ENCODE measurements at places on chromosomes 3 and 15.

- no peak for DNase-seq
These were observed 23.5 kb upstream of the CLN6 start for GRCh38 chr15:68252925-68253534.

DNA sequence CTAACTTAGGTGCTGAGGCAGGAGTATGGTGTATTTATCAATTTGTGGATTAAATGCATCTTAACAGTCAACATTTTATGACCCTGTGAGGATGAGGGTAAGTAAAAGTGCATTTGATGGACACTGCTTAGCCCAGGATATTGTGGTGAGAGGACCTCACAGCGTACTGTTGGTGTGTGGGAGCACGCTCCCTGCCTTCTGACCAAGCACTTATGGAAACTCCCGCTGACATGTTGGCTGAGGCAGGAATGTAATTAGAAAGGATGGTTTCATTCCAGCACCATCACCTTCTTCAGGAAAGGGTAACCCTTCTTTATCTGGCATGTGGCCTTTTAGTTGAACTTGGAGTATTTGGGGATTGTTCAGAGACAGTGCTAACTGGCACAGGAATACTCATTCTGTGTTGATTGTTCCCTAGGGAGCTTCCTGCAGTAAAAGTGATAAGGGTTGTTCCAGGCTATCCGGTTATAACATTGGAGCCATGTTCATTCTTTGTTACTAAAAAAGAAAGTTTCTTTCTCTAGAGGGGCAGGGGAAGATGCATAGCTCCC, 11.7 kb upstream of the FSTL1 start:
- no peak for DNase-seq

GRCh38 chr15:88113613-88114308, 142.8 kb downstream of the NTRK3 start:
- DNase-seq, result no peak

- DNase-seq, result peak; percentile 65
These were observed 276.6 kb downstream of the RPLP1 start for GRCh38 chr15:69729167-69729748.

DNA sequence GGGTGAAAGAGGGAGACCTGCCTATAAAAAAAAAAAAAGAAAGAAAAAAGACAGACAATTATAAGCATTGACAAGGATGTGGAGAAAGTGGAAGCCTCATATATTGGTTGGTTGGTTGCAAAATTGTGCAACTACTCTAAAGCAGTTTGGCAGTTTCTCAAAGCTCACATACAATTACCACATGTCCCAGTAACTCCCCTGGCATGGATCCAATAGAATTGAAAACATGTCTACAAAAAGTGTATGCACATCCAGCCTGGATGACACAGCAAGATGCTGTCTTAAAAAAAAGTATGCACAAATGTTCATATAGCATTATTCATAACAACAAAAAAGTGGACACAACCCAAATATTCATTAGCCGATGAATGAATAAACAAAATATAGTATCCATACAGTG, 19.5 kb downstream of the SETMAR start:
- DNase-seq, result no peak

DNA sequence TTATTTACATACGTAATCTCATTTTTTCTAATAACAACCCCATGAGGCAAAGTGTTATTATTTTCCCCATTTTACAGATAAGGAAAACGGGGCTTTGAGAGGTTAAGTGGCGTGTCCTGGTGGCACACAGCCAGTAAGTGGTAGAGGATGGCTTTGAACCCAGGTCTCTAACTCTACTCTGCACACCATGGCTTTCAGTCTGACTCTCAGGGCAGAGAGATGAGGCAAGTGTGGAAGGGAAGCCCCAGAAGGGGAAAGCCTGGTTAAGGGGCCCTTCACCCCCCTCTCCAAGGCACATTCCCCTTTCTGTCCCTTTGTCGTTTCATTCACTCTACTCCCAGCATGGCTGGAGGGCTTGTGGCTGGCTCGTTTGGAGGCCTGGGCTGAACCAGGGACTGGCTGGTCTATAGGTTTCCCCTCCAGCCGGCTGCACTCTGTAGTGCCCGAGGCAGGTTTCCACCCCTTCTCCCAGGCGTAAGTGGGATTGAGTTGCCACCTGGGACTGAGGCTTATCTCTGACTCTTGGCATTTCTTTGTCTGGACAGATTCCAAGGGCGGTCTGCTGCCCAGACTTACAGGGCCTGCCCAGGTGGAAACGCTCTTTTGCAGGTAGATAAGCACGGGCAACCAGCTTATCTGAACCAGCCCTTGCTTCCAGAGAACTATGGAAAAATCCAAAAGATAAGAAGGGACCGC, 12.1 kb downstream of the SEMA4B start:
- DNase-seq, result no peak

- DNase-seq, result no peak
These were observed 75.9 kb upstream of the FGF12 start for GRCh38 chr3:192802957-192803899.

DNA sequence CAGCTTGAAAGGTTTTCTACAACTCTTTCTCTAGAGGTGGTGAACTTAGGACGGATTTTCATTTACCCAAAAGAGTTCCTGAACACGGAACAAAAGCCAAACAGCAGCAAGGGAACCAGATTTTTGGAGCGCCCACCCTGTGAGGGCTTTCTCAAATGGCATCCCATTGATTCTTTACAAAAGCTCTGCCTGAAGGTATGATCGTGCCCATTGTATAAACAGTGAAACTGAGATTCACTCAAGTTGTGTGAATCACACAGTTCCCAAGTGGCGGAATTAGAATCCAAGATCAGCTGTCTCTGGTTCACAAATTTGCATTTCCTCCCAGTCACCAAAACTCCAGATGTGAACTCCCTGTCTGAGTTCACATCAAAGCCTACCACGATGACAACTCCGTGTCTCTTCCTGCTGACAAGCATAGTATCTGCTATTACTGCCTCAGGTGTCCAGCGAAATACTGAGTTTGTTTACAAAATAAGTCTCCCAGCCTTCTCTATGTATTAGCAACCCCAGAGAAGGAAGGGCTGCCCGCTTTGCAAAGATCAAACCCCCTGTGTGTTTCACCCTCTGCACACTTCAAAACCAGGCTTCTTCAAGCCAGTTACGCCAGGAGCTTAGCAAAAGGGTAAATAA, 235.9 kb upstream of the ST8SIA2 start:
- DNase-seq, result no peak

GRCh38 chr3:49359623-49360022, 1.5 kb upstream of the GPX1 start:
- DNase-seq, result no peak
